ENCODE measurements at places on chromosomes 4 and X. TPM values are rescaled to one million over a fixed set of nuclear protein-coding genes. Genes with fewer than 3 reads are reported as not detected.

- DNase-seq, result no peak
- no peaks in the 10 kb centered on the region for H3K36me3 ChIP-seq
- peaks cover 3% of the 10 kb centered on the region for H3K4me1 ChIP-seq
- H3K4me3 ChIP-seq, result no peak overlapping the region
- H3K27ac ChIP-seq, result no peak overlapping the region
- H3K27me3 ChIP-seq, result no peaks in the 10 kb centered on the region
Observed at GRCh38 chr4:74449571-74450297, 4.8 kb downstream of the AREG start.

- H3K27me3 ChIP-seq, result no peaks in the 10 kb centered on the region
- H3K36me3 ChIP-seq, result no peaks in the 10 kb centered on the region
- no peaks in the 10 kb centered on the region for H3K4me1 ChIP-seq
- DNase-seq, result no peak
- H3K27ac ChIP-seq, result no peak overlapping the region
- no peak overlapping the region for H3K4me3 ChIP-seq
Observed at GRCh38 chr4:70722199-70722791, 531 bp downstream of the RUFY3 start.

DNA sequence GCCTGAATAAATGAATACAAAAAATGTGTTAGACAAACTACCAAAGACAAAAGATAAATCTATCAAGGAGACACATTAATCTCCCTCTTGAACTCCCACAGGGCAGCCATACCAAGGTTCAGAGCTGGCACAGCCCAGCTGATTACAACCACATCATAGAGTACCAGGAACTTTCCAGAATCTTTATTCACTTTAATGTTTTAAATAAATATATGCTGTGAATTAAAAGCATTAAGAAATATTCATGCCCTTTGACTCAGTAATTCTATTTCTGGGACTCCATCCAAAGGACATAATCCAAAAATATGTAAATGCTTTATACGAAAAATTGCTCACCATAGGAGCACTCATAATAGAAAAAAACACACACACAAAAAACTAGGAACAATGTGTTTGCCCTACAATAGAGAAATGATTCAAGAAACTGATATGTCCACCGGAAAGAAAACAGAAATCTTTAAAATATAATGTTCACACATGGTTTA is 126.0 kb downstream of the LDB2 start:
- no peak overlapping the region for H3K27ac ChIP-seq
- no peak for DNase-seq
- H3K4me3 ChIP-seq, result no peak overlapping the region
- no peaks in the 10 kb centered on the region for H3K4me1 ChIP-seq
- no peaks in the 10 kb centered on the region for H3K36me3 ChIP-seq
- H3K27me3 ChIP-seq, result no peaks in the 10 kb centered on the region

GRCh38 chr4:39446842-39447573 is 11.7 kb downstream of the RPL9 start:
- peaks cover 13% of the 10 kb centered on the region for H3K4me1 ChIP-seq
- H3K27ac ChIP-seq, result peak overlapping the region; percentile 69
- H3K36me3 ChIP-seq, result no peaks in the 10 kb centered on the region

DNA sequence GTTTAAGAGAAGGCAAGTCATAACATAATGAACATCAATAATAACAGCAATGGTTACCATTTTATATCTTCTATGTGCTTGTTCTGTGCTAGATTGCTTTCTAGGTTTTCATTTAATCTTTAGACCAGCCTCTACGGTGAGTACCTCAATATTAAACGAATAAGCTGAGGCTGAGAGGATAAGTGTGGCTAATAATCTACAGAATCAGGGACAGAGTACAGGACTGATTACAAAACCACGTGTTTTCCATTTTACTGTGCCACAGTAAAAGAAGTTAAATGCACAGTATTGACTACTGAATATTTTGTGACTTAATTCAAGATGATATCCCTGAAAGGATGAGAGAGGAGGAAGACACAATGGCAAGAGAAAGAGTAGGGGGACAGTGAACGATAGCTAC is 56.3 kb downstream of the HUWE1 start:
- no peak overlapping the region for H3K27ac ChIP-seq
- H3K4me1 ChIP-seq, result no peaks in the 10 kb centered on the region
- DNase-seq, result no peak
- peaks cover 63% of the 10 kb centered on the region for H3K36me3 ChIP-seq

GRCh38 chr4:98861100-98861884 is 67.6 kb downstream of the EIF4E start:
- no peaks in the 10 kb centered on the region for H3K27me3 ChIP-seq
- no peaks in the 10 kb centered on the region for H3K4me1 ChIP-seq
- no peaks in the 10 kb centered on the region for H3K36me3 ChIP-seq
- no peak overlapping the region for H3K27ac ChIP-seq
- no peak overlapping the region for H3K4me3 ChIP-seq
- DNase-seq, result no peak

GRCh38 chrX:17635231-17635630 is 102.1 kb upstream of the SCML1 start:
- H3K4me3 ChIP-seq, result no peak overlapping the region
- H3K36me3 ChIP-seq, result no peaks in the 10 kb centered on the region
- no peak for DNase-seq

- no peaks in the 10 kb centered on the region for H3K27me3 ChIP-seq
- peak overlapping the region; percentile 52 for H3K27ac ChIP-seq
- DNase-seq, result no peak
- H3K4me1 ChIP-seq, result peaks cover 9% of the 10 kb centered on the region
Observed at GRCh38 chr4:48635310-48635709, 144.8 kb downstream of the FRYL start.

- no peak for DNase-seq
- H3K4me1 ChIP-seq, result no peaks in the 10 kb centered on the region
- no peaks in the 10 kb centered on the region for H3K36me3 ChIP-seq
- no peak overlapping the region for H3K27ac ChIP-seq
- no peak overlapping the region for H3K4me3 ChIP-seq
- no peaks in the 10 kb centered on the region for H3K27me3 ChIP-seq
Observed at GRCh38 chrX:30615229-30615628, 37.7 kb upstream of the TASL start.

DNA sequence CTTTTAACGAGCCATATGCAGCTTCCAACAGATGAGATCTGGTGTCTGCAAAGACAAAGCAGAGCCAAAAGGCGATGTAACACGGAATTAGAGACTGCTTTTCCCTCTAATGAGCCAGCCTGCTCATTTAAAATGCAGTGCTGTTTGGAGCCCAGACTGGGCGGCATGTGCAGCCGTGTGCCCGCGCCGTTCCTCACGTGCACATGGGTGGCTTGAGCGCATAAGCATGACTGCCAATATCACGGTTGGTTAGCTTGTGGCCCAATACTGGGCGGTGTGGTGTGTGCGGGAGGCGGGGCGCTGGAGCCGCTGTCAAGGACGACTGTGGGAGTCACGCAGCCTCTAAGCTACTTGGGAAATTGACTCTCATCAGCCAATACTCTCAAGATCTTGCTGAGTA is 87.0 kb upstream of the SCOC start:
- peaks cover 7% of the 10 kb centered on the region for H3K27me3 ChIP-seq
- DNase-seq, result no peak
- no peaks in the 10 kb centered on the region for H3K4me1 ChIP-seq
- no peak overlapping the region for H3K27ac ChIP-seq
- H3K36me3 ChIP-seq, result no peaks in the 10 kb centered on the region

DNA sequence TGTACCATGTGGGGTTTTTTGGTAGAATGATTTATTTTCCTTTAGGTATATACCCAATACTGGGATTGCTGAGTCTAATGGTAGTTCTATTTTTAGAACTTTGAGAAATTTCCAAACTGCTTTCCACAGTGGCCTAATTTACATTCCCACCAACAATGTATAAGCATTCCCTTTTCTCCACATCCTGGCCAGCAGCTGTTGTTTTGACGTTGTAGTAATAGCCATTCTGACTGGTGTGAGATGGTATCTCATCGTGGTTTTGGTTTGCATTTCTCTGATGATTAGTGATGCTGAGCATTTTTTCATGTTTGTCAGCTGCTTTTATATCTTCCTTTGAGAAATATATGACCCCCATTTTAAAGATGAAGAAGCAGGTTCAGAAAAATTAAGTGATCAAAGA is 153.7 kb downstream of the CBR4 start:
- H3K36me3 ChIP-seq, result no peaks in the 10 kb centered on the region
- H3K4me1 ChIP-seq, result no peaks in the 10 kb centered on the region
- H3K27me3 ChIP-seq, result no peaks in the 10 kb centered on the region
- no peak for DNase-seq
- no peak overlapping the region for H3K27ac ChIP-seq

GRCh38 chr4:99670409-99671073 is 12.9 kb upstream of the C4orf54 start:
- no peaks in the 10 kb centered on the region for H3K4me1 ChIP-seq
- no peaks in the 10 kb centered on the region for H3K36me3 ChIP-seq
- H3K4me3 ChIP-seq, result no peak overlapping the region
- no peaks in the 10 kb centered on the region for H3K27me3 ChIP-seq

- no peak for DNase-seq
- H3K27ac ChIP-seq, result no peak overlapping the region
- H3K36me3 ChIP-seq, result no peaks in the 10 kb centered on the region
- no peak overlapping the region for H3K4me3 ChIP-seq
- no peaks in the 10 kb centered on the region for H3K27me3 ChIP-seq
Observed at GRCh38 chr4:40405193-40405592, 70.1 kb downstream of the CHRNA9 start.

GRCh38 chr4:31702326-31702725 is 982.2 kb downstream of the PCDH7 start:
- no peak overlapping the region for H3K27ac ChIP-seq
- H3K4me3 ChIP-seq, result no peak overlapping the region
- DNase-seq, result no peak

DNA sequence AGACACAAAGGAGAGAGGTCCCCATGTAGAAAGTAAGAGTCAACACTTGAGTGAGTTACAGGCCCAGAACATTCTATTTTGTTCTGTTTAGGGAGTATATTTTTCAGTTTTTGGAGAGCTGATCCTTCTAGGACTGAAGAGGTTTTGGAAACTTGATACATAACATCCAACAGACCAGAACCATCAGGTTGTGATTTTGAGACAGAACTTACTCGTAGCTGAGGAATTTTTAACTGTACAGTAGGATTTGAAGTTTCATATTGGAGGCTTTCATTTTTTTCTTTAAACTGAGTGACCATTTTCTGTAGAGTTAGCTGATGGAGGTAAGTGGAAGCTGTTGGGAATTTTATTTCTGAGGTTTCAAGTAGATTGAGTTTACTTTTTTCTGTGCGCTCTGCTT is 73.3 kb downstream of the NCAPG start:
- H3K27ac ChIP-seq, result no peak overlapping the region
- no peak for DNase-seq
- peaks cover 5% of the 10 kb centered on the region for H3K36me3 ChIP-seq
- H3K4me1 ChIP-seq, result no peaks in the 10 kb centered on the region

GRCh38 chr4:146186596-146186995 is 11.1 kb downstream of the LSM6 start:
- H3K36me3 ChIP-seq, result peaks cover 75% of the 10 kb centered on the region
- H3K27me3 ChIP-seq, result no peaks in the 10 kb centered on the region
- no peak overlapping the region for H3K27ac ChIP-seq
- DNase-seq, result no peak
- no peaks in the 10 kb centered on the region for H3K4me1 ChIP-seq

- no peak overlapping the region for H3K27ac ChIP-seq
- H3K36me3 ChIP-seq, result peaks cover 38% of the 10 kb centered on the region
- H3K4me1 ChIP-seq, result peaks cover 4% of the 10 kb centered on the region
Observed at GRCh38 chr4:48591372-48591771, 101.3 kb downstream of the ZAR1 start.

DNA sequence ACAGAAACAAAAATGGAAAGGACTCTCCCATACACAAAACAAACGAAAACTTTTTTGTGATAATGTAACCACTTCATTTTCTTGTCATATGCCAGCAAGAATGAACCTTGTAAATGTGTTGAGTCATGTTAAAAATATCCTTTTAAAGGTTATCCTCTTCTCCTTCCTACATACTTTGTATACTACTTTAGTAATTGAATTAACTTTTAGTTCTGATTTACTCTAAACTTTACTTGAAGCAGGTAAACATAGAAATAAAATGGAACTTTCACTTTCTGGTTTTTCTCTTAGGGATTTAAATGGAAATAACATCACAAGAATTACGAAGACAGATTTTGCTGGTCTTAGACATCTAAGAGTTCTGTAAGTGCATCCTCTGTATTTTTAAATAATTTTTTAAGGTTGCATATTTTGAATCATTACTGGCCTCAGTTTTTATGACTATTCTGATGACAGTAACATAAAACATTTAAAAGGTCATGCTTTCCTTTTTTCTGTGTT is 4.7 kb downstream of the SLIT2 start:
- DNase-seq, result no peak
- no peaks in the 10 kb centered on the region for H3K27me3 ChIP-seq
- H3K4me3 ChIP-seq, result no peak overlapping the region
- no peaks in the 10 kb centered on the region for H3K36me3 ChIP-seq
- no peak overlapping the region for H3K27ac ChIP-seq

DNA sequence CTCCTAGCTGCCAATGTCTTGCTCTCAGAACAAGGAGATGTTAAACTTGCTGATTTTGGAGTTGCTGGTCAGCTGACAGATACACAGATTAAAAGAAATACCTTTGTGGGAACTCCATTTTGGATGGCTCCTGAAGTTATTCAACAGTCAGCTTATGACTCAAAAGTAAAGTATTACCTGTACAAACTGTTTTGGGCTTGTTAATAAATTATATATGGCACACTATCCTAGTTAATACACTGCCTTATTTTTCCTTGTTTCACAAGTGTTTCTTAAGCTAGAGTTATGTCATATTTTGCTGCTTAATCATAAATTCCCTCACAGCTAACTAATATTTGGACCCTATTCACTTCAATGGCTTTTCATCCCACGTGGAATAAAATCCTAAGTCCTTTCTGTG is 45.3 kb downstream of the STK26 start:
- no peak overlapping the region for H3K4me3 ChIP-seq
- no peak overlapping the region for H3K27ac ChIP-seq

DNA sequence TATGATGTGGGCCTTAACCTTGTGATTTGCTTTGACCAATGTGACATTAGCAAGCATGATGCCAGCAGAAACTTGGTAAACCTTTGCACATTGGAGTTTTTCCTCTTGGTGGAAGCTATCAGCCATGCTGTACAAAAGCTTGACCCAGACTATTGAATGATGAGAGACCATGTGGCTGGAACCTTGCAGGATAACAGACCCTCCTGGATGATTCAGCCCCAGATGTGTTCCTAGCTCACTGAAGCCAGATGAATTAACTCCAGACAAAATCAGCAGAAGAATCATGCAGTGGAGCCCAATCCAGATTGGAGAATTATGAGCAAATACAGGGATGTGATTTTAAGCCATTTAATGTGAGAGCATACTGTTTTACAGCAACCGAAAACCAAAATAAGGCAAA is 16.8 kb downstream of the SPARCL1 start:
- H3K27me3 ChIP-seq, result no peaks in the 10 kb centered on the region
- H3K27ac ChIP-seq, result no peak overlapping the region

GRCh38 chr4:76058888-76059426 is 15.6 kb upstream of the ART3 start:
- H3K27me3 ChIP-seq, result no peaks in the 10 kb centered on the region
- no peak overlapping the region for H3K4me3 ChIP-seq
- peaks cover 45% of the 10 kb centered on the region for H3K4me1 ChIP-seq
- no peak for DNase-seq

DRD5 gene
- total RNA-seq, result not detected

UNC5C gene
- not detected for total RNA-seq

TRIML2 gene
- not detected for total RNA-seq

DGAT2L6 gene
- total RNA-seq, result not detected

GAGE12J gene
- not detected for total RNA-seq

PDLIM5 gene
- 37.0 TPM for total RNA-seq
